ENCODE measurements at places on chromosomes 11 and 22.
A peak's percentile ranks its signal among the peaks of the same experiment; 100 is the strongest.

GRCh38 chr22:37486224-37486845 lies at the start of gene MFNG:
TSS of gene MFNG (minus strand) at chr22:37486384. CDS start at chr22:37486177, 207 bp downstream.
- DNase-seq: peak; percentile 79

GRCh38 chr11:130477586-130478203 lies 29.2 kb downstream of the ADAMTS15 start:
- DNase-seq: no peak

- DNase-seq: no peak
Observed at GRCh38 chr11:27868709-27869108, 168.5 kb upstream of the BDNF start.

- DNase-seq: no peak
Observed at GRCh38 chr22:27473533-27473932, 328.0 kb downstream of the MN1 start.

- no peak for DNase-seq
Observed at GRCh38 chr22:36325154-36326031, 62.4 kb downstream of the MYH9 start.

DNA sequence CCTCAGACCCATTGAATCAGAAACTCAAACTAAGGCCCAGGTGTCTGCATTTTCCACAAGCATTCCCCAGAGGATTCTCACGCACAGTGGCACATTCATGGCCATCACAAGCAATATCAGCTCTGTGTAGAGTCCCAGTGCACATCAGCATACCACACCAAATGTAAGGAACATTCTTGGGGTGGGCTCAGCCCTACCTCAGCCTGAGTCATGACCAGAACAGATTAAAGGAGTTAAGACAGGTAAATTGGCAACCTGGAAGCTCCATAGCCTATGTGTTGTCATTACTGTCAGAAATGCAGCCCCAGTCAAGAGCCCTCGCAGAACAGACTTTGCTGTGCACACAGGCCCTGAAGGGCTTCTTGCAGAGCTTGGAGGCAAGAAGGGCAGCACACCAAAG lies 53.1 kb downstream of the OPCML start:
- DNase-seq: no peak

Measured in right kidney (tissue), 9 donors.